Anterior cingulate cortex (tissue), 58 donors: ENCODE measurements at places on chromosomes 7 and 10.

GRCh38 chr7:152553671-152554317 lies 118.0 kb upstream of the KMT2C start:
- DNase-seq, result no peak

DNA sequence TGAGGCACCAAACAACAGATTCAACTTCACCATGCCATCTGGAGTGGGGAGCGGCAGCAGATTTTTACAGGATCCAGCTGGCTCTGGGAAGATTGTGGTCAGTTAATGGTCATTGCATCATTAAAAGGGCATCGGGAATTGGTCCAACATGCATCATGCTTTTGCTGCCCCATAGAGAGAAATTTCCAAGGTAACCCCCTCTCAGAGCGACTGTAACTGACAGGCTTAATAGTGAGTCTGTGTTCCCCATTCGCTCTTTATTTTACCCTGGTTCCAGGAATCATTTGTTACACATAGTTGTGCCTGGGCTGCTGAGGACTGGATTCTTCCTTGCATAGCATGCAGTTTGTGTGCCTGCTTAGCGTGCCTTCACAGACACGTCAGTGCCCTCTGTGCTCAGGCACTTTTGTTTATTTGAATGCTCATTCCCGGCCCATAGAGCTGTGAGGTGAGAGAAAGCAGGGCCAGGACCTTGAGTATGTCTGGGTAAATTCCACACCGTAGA lies 49.9 kb downstream of the CDHR3 start:
- peak; percentile 16 for DNase-seq

- no peak for DNase-seq
These were observed 529.5 kb upstream of the FZD8 start for GRCh38 chr10:36171556-36171952.

DNA sequence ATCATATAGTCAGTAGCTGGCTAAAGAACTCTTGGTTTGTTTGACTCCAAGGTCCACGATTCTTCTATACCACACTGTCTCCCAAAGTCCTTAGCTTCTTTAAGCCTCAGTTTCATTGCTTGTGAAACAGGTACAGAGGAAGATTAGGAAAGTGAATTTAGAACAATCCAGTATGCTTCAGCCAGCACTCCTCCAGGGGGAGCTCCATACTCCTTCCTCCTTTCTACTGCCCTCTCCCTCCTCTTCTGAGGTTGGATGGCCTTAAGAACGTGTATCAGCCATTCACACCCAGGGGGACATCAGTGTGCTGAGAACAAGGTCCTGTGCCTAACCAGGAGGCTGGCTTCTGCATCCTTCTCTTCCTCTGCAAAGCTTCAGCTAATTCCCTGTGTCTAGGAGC lies 54.8 kb upstream of the CALD1 start:
- no peak for DNase-seq
